NCI-H2029 (cell line): ENCODE measurements at places on chromosomes 1 and 21.

GRCh38 chr21:8993943-8994639 is 1527.3 kb upstream of the TPTE start:
- no peak for DNase-seq

- DNase-seq, result no peak
Measured at GRCh38 chr1:29519788-29520110, 283.4 kb downstream of the PTPRU start.

DNA sequence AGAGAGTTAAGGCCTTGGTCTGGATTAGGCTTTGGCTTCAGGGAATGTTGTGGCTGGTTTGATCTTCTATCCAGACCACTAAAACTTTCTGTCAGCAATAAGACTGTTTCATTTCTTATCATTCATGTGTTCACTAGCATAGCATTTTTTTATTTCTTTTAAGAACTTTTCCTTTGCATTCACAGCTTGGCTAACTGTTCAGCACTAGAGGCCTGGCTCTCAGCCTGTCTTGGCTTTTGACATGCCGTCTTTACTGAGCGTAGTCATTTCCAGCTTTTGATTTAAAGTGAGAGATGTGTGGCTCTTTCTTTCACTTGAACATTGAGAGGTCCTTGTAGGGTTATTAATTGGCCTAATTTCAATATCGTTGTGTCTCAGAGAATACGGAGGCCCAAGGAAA is 62.5 kb downstream of the RNF220 start:
- DNase-seq, result no peak

DNA sequence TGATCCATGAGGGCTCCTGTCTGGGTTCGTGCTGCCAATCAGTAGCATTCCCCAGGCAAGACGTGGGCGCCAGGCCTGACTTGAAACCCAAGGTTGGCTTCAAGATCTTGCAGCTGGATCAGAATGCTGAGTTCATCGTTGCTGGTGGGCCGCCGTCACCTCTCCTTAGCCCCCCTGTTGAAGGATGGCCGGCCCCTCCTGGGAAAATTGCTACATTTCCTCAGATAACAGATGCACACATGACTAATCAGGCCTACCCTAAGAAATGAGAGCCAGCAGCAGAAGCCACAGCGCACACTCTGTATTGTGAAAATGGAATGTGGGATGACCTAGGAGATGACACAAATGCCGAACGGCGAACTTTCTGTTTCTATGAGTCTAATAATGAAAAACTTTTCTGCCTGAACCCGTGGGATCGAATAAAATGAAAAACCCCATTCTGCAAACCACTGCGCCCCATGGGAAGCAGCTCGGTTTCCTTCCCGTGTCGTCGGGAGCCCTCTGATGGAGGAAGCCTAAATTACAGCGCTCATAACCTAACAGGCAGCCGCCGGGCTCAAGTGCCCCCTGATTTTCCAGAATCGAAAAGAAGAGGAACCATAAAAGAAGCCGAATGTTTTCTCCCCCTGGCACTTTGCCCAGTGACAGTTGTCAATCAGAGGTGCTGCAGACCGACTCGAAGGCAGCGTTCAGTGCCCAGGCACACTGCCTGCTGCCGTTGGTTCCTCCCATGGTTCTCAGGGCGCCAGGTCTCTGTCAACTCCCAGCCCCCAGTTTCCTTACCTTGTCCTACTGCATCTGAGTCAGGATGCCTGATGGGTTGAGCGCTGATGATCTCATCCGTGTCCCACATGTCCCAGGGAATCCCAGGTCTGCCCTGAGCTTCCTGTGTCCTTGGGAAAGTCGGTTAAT is 38.2 kb upstream of the H6PD start:
- peak; percentile 48 for DNase-seq

GRCh38 chr1:162951553-162952315 is 90.8 kb upstream of the CCDC190 start:
- no peak for DNase-seq

- DNase-seq, result no peak
Measured at GRCh38 chr1:24801176-24801575, 55.9 kb downstream of the CLIC4 start.

DNA sequence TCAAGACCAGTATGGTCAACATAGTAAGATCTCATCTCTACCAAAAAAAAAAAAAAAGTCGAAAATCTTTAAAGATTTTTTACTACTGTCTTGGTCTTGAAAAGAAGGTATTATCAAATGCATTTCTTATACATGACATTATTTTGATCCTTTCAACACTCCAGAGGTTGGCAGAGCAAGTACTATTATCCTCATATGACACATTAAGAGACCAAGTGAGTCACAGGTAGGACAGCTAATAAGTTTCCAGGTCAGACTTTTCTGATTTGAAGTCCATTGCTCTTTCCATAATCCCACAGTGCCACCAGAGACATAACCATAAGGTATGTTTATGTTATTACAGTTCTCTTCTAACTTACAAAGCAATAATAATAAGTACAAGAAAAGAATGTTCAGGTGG is 15.2 kb downstream of the DBT start:
- no peak for DNase-seq

DNA sequence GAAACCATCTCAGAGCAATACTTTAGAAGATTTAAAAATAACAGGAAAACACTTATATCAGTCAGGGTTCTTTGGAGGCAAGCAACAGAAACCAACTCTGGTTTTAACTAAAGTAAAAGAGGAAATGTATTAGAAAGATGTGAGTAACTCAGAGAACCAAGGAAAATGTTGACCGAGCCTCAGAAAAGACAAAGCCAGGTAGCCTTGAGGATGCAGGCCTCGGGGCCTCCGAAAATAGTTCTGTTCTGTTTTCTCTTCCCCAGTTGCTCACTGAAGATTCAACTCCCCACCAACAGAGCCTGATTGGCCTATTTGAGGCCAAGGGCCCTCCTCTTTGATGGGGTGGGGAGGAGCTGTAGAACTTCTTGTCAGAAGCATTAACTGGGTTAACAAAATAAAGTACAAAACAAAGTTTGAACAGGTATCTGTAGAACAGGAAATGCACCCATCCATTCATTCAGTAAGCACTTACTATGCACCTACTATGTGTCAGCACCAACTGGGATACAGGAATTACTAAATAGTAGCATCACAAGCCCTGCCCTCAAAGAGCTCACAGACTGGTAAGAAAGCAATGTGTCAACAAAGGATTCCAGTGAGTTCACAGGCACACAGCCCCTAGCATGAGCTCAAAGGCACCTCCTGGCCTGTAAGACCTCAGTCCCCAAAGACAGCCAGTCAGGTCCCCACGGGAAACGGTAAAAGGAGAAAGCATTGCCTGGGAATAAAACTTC is 12.6 kb downstream of the SLAMF8 start:
- DNase-seq, result no peak

GRCh38 chr21:45074048-45074817 is at the start of gene ADARB1:
Gene ADARB1 (plus strand): TSS chr21:45074580. CDS start chr21:45171657, 97,077 bp downstream.
- DNase-seq, result no peak

DNA sequence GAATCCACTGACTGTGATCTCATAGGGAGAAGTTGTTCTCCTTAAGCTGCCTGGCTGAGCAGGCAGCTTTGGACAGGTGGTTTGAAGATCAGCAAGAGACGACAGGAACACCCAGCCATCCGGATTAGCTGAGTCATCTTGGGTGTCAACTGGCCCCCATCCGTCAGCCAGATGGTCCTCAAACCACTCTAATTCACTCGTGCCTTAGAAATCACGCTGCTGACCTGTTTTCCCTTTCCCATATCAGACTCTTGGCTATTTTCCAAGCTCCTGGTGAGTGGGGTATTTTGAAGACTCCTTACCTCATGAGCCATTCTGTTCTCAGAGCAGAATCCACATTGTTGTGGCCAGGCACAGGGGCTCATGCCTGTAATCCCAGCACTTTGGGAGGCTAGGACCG is 149.1 kb upstream of the L1TD1 start:
- peak; percentile 77 for DNase-seq

GRCh38 chr1:111934106-111934852 is 55.2 kb downstream of the KCND3 start:
- DNase-seq, result no peak
